ENCODE measurements at places on chromosomes 2 and 18.

DNA sequence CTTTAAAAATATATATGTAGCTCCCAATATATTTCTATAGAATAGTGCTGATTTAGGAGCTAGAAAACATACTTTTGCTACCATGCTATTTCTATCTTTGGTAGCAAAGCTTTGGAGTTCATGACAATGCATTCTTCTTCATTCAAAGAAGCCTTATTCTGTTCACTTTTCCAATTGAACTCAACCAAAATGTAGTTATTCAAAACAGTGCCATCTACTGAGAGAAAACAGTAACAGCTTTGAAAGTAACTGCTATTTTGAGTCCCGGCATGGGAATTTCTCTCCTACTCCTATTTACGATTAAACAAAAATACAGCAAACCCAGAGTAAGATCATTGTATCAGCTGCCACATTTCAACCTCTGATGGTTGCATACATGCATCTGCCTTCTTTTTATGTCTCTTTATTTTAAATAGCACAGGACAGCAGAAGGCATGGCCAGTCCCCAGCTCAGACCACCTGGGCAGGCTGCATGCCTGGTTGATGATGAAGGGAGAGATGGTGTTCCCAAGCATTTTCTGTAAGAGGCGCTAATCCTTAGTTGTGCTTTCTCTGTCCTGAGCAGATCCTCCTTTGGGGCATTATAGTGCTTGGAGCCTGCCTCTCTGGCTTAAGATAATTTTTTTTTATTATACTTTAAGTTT is 69.7 kb upstream of the SULT1C3 start:
- peak; percentile 4 for DNase-seq

- DNase-seq = no peak
These were observed 898.2 kb downstream of the NRXN1 start for GRCh38 chr2:50133766-50134165.

DNA sequence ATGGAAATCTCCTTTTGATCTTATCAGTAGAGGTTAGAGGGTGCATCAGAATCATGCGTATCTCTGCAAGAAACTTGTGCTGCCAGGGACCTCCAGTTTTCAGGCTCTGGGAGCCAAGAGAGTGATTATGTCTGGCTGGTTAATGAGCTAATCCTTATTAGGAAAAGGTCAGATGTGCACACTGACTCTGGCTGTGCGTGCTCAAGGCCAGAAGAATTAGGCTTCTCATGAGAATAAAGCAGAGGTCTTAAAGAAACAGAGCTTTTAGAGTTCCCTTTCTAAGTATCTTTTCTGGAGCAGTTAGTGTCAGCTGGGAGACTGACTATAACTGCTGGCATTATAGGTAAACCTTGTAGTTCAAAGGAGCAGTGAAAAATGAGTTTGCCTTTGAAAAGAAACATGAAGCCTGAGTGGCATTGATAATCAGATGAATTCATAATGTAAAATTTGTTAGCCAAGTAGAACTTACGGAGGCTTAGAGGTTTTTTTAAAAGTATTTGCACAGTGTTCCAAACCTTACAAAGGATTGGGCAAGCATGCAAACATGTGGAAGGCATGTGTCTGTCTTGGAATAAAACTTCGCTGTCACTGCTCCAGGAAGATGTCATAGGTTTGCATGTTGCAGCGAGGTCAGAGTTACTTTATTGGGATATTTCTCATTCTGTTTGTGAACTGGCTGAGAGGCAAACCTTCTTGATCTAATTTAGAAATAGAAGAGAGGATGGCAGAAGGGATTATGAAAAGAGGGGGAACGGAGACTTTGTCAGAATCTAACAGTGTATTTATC is 151.7 kb downstream of the ARHGAP28 start:
- DNase-seq = no peak

DNA sequence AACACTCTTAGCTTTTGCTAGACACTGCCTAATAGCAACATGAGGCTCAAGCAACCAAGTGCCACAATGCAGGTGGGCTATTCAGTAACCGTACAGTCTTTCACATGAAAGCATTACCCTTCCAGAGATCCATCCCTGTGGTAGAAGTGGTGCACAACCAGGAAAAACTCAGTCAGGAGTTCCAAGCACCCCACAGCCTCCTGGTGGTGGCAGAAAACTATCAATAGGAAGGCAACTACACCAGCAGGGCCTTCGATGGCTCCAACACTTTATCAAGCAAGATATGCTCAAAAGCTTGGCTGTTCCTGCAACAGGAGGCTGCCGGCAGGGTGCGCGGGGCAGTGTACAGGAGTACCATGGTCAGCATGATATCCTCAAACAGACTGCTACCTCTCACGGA is 176.1 kb upstream of the DLGAP1 start:
- DNase-seq = no peak

- DNase-seq = no peak
These were observed 66.2 kb upstream of the PROKR1 start for GRCh38 chr2:68577183-68577582.

- no peak for DNase-seq
These were observed 95.7 kb downstream of the EFEMP1 start for GRCh38 chr2:55827855-55828254.

DNA sequence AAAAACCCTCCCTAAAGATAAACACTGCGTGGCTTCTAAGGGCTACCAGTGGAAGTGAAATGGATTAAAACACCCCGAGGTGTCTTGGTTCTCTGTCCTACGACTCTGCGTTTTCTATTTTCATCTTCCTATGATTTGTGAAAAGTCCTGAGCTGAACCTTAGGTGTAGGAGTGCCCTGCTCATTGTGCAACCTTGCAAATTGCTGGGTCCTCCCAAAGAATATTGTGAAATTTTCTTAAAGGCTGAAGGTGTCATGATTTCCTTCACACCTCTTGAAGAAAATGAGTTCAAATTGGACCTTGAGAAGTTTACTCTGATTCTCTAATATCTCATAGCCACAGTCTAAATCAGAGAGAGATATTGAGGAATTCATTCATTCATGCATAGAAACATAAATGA is 1.8 kb upstream of the SLC19A3 start:
- peak; percentile 17 for DNase-seq

DNA sequence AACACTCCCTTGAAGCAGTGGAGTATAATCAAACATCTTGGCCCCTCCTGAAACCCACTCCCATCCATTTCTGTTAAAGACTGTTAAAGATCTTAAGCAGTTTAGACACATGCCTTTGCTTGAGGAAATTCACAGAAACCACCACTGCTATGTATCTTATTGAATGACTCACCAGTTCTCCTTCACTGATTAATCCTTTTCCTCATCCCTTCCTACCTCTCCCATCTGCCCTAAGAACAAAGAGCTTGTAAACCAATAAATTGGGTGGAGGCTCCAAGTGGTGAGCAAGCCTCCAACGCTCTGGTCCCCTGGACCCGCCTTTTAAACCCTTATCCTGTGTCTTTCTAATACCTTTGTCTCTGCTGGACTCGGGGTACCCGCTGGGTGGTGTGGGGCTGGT is 746.1 kb downstream of the LRP1B start:
- DNase-seq = no peak

Data from suppressor macrophage (primary cell).